ENCODE measurements at places on chromosomes 16 and 17. TPM values are rescaled to one million over a fixed set of nuclear protein-coding genes. Genes with fewer than 3 reads are reported as not detected.

Gene HOXB7
- total RNA-seq: 4.1 TPM

- H3K4me3 ChIP-seq: no peak overlapping the region
- H3K4me1 ChIP-seq: peaks cover 39% of the 10 kb centered on the region
- H3K27ac ChIP-seq: peak overlapping the region; percentile 87
- no peaks in the 10 kb centered on the region for H3K36me3 ChIP-seq
- no peaks in the 10 kb centered on the region for H3K27me3 ChIP-seq
Measured at GRCh38 chr16:85220125-85220839, 108.0 kb upstream of the CIBAR2 start.

DNA sequence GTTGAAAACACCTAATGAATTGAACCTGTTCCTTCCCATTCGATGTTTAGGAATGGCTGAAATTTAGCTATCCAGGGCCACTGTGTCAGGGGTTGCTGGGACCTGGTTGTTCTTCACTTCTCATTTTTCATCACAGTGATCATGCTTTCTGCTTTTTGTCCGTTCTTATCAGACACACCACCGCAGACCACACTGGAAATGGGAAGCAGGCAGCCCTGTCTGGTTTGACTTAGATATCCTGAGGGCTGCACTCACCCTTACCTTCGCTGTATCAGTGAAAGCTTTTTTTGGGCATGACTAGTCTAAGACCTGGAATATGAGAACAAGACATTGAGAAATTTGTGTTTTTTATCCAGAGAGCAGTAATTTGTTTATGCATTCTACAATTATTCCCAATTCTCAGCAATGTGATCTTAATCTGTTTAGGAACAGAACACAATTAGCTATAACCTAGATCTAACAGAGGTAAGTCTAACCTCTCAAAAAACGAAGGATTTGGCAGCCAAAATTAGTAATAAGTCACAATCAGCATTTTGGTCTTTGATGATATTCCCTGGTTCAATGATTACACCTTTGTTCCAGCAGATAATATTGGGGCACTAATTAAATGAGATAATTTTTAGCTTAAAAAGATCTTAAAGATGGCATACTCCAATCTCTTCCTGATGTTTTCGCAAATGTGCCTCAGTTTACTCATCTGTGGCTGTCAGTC lies 126.0 kb upstream of the GOT2 start:
- H3K27ac ChIP-seq: no peak overlapping the region
- H3K4me1 ChIP-seq: no peaks in the 10 kb centered on the region
- H3K4me3 ChIP-seq: no peak overlapping the region
- H3K27me3 ChIP-seq: no peaks in the 10 kb centered on the region

DNA sequence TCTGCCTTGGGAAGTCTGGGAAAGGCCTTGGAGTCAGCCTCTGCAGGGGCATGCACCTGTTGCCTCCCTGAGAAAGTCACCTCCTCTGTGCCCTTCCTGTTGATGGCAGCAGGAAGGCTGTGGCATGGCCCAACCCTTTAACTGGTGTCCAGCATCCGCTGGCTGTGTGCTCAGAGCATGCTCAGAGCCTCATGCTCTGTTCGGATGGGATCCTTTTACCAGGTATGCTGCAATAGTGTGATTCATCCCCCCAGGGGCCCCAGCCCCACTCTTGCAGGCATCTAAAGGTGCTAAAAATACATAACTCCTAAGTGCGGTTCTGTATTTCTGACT lies 24.9 kb downstream of the KLHL36 start:
- no peak overlapping the region for H3K4me3 ChIP-seq
- no peaks in the 10 kb centered on the region for H3K4me1 ChIP-seq
- H3K27me3 ChIP-seq: no peaks in the 10 kb centered on the region
- no peaks in the 10 kb centered on the region for H3K36me3 ChIP-seq
- no peak overlapping the region for H3K27ac ChIP-seq
- no peak for DNase-seq

DNA sequence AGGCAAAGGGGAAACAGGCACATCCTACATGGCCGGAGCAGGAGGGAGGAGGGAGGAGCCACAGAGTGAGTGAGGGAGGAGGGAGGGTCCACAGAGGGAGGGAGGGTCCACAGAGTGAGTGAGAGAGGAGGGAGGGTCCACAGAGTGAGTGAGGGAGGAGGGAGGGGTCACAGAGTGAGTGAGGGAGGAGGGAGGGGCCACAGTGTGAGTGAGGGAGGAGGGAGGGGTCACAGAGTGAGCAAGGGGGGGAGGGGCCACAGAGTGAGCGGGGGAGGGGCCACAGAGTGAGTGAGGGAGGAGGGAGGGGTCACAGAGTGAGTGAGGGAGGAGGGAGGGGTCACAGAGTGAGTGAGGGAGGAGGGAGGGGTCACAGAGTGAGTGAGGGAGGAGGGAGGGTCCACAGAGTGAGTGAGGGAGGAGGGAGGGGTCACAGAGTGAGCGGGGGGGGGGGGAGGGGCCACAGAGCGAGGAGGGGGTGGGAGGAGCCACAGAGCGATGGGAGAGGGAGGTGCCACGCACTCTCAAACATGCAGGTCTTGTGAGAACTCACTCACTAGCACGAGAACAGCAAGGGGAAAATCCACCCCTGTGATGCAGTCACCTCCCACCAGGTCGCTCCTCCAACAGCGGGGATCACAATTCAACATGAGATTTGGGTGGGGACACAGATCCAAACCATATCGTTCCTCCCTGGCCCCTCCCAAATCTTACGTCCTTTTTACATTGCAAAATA lies 24.3 kb upstream of the CDH15 start:
- no peaks in the 10 kb centered on the region for H3K27me3 ChIP-seq
- no peak overlapping the region for H3K27ac ChIP-seq
- H3K4me3 ChIP-seq: no peak overlapping the region
- H3K4me1 ChIP-seq: no peaks in the 10 kb centered on the region

DNA sequence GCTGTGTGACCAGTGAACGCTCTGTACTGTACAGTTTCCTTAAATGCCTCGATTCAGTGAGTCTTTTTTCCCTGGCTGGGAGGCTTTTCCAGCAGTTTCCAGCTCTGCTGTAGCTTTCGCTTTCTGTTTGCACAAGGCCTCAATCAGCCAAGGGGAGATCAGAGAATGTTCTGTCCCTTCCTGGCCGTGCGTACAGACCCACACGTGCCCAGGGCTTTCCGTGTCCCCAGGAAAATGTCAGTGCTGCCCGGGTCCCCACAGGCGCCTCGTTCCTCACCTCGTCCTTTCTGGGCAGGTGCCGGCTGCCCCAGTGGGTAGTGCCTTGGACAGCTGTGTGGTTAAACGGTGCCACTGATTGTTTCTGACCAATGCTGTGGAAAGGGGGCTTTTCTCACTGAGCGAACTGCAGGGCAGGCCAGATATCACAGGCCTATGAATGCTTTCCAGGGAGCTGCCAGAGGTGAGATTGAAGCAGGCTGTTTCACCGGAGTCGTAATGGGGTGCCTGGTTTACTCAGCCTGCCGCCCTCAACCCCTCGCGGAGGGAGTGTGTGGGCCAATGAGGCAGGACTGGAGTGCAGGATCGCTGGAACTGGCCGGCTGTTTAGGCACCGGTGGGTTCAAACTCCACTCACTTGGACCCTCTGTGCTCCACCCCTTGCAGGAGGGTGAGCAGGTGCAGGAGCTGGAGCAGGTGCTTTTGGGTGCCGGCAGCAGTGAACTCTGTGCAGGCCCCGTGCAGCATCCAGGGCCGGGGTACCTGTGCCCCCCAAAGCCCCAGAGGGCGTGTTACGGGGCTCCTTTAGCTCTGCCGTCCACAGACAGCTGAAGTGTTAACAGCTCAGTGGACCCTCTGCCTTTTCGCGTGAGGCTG lies 44.4 kb downstream of the ZNF778 start:
- H3K27me3 ChIP-seq: peaks cover 12% of the 10 kb centered on the region
- H3K4me1 ChIP-seq: no peaks in the 10 kb centered on the region
- DNase-seq: no peak
- H3K4me3 ChIP-seq: no peak overlapping the region

DNA sequence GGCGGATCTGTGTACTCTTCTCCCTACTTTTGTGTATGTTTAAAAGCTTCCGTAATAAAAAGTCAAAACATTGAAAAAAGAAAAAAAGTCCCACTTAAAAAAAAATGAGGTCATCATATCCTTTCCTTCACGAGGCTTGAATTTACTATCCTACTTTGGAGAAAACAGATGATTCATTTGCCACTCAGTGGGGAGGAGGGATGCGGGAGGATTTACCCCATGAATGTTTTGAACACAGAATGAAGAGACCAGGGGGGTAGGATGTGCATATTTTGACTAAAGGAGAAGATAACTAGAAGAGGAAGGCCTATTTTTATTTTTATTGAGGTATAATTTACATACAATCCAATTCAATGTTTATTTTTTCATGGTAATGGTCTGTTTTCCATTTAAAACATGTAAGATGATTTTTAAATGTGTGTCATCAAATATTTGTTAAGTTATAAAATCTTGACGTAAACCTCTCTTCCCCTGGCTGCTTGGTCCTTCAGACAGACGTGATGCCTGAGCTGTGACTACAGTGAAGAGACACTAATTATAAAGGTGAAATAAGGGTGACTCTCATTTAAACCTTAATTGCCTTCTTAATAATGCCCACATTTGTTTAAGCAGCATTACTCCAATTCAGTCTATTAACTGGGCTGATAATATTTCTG lies 135.4 kb upstream of the AXIN2 start:
- H3K4me3 ChIP-seq: no peak overlapping the region
- H3K27ac ChIP-seq: peak overlapping the region; percentile 50
- peak; percentile 16 for DNase-seq
- H3K4me1 ChIP-seq: peaks cover 38% of the 10 kb centered on the region
- H3K27me3 ChIP-seq: no peaks in the 10 kb centered on the region

GRCh38 chr16:19578378-19578971 lies 23.0 kb downstream of the VPS35L start:
- no peak overlapping the region for H3K27ac ChIP-seq
- H3K27me3 ChIP-seq: no peaks in the 10 kb centered on the region
- H3K4me1 ChIP-seq: peaks cover 3% of the 10 kb centered on the region
- DNase-seq: no peak

GRCh38 chr17:72119873-72120641 lies 763 bp upstream of the SOX9 start:
- H3K4me1 ChIP-seq: peaks cover 37% of the 10 kb centered on the region
- H3K4me3 ChIP-seq: peak overlapping the region; percentile 14
- DNase-seq: peak; percentile 76
- H3K36me3 ChIP-seq: no peaks in the 10 kb centered on the region
- peak overlapping the region; percentile 53 for H3K27ac ChIP-seq

DNA sequence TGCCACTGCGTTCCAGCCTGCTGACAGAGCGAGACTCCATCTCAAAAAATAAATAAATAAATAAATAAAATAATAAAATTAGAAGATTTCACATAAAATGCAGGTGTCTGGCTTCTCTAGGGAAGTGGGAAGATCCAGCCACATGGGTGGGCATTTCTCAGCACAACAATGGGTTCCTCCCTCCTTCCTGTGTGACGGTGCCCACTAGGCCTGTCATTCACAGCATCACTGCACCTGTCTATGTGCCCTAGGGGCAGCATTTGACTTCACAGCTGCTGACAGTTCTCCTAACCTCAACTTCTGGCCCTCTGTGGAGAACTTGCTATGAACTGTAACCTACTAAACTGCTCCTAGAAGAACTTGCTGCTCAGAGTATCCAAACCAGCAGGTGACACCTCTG lies 3.0 kb downstream of the ABHD15 start:
- no peak for DNase-seq
- peaks cover 22% of the 10 kb centered on the region for H3K4me1 ChIP-seq
- no peak overlapping the region for H3K4me3 ChIP-seq
- no peaks in the 10 kb centered on the region for H3K27me3 ChIP-seq
